Renal cortical epithelial cell (primary cell): ENCODE measurements at places on chromosomes 2 and 18. TPM values are rescaled to one million over a fixed set of nuclear protein-coding genes. Genes with fewer than 3 reads are reported as not detected.

DNA sequence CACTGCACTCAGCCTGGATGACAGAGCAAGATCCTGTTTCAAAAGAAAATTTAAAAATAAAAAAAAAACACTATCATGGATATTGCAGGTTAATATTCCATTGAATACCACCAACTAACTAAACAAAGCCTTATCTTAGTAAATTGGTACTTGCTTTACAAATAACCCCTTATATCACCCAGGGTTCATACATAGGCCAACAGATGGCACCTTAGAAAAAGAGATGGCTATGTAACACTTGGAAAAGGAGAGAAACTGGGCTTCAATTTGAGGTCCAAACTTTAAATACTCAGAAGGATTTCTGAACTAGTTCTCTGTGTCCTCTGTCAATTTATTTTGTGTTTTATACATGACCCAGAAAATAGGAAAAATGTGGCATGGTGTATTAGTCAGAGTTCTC, 249.6 kb upstream of the LRP1B start:
- DNase-seq = no peak

GRCh38 chr2:53490659-53491058, 276.9 kb upstream of the CHAC2 start:
- peak; percentile 17 for DNase-seq

DNA sequence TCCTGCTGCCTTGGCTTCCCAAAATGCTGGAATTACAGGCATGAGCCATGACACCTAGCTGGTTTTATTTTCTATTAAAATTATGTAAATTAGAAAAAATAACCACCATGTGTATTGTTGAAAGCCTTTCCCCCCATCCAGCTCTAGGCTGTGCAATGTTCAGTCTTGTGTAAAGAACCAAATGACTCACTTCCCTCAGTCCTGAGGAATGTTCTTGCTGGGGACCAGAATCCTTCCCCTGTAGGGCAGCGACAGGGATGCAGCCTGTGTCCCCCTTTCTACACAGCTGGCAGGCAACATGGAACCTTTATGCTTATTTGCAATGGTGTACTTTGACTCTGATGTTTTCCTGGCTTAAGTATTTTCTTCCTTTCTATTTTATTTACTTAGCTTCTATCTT, 29.4 kb downstream of the AOX1 start:
- DNase-seq = peak; percentile 90

- DNase-seq = peak; percentile 81
These were observed 157.0 kb downstream of the LDLRAD4 start for GRCh38 chr18:13375302-13376255.

DNA sequence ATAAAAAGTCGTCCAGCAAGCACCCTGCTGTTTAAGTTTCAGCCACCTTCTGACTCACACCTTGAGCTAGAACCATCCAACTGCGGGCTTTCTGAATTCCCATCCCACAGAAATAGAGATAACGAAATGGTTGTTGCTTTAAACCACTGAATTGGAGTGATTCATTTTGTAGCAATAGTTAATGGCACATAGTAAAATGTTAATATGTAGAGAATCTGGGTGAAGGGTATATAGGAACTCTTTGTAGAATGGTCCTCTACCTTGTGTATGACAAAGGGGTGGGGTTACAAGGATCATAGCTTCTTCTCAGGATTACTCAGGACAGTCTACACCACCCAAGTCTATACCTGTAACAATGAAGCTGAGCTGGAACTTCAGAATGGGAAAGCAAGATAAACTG, 2.4 kb upstream of the MAPRE3 start:
- no peak for DNase-seq

- peak; percentile 85 for DNase-seq
These were observed 28.8 kb downstream of the ASAP2 start for GRCh38 chr2:9235147-9236044.

The MAL gene
- 255 and 504 TPM in 2 replicates for total RNA-seq

The FBLN7 gene
- 0.15 and 0.52 TPM in 2 replicates for total RNA-seq

The LYPD6B gene
- 0.15 and 0.17 TPM in 2 replicates for total RNA-seq
